ENCODE measurements at places on chromosomes 5 and 9.

GRCh38 chr5:60826653-60827052 lies 17.4 kb downstream of the ELOVL7 start:
- no peak for DNase-seq

DNA sequence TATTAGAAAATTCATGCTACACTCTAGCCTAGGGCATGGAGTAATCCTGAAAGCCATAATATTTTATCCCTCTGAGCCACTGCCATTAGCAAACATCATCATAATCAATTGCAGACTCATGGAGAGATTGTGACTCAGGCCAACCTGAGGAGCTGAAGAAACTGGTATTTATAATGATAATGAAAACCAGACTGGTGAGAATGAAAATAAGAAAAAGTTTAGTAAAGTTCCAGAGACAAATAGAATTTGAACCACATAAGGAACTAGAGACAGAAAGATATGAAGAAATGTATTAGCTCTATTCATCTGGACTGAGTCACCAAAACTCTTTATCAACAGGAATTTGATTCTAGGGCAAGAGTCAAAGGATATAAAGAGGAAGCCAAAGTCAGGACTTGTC lies 158.7 kb downstream of the DRD1 start:
- DNase-seq = no peak

GRCh38 chr5:147985608-147986007 lies 78.2 kb upstream of the SPINK5 start:
- no peak for DNase-seq

- peak; percentile 80 for DNase-seq
These were observed 52.8 kb downstream of the IRF1 start for GRCh38 chr5:132437604-132438266.

- DNase-seq = no peak
These were observed 61.0 kb upstream of the SPTLC1 start for GRCh38 chr9:92176068-92176799.

GRCh38 chr5:136079195-136079985 lies 50.6 kb downstream of the TGFBI start:
- no peak for DNase-seq

GRCh38 chr9:114501796-114502682 lies 3.2 kb downstream of the WHRN start:
- peak; percentile 70 for DNase-seq

GRCh38 chr5:144549580-144549979 lies 378.9 kb downstream of the KCTD16 start:
- DNase-seq = no peak

- no peak for DNase-seq
These were observed 5.7 kb downstream of the NDST1 start for GRCh38 chr5:150513375-150514309.

- no peak for DNase-seq
These were observed 71.1 kb downstream of the MAPKAP1 start for GRCh38 chr9:125635888-125636287.

- DNase-seq = no peak
These were observed 121.4 kb downstream of the NFIB start for GRCh38 chr9:14192556-14192955.

GRCh38 chr9:75551861-75552260 lies 338.6 kb upstream of the PCSK5 start:
- no peak for DNase-seq

DNA sequence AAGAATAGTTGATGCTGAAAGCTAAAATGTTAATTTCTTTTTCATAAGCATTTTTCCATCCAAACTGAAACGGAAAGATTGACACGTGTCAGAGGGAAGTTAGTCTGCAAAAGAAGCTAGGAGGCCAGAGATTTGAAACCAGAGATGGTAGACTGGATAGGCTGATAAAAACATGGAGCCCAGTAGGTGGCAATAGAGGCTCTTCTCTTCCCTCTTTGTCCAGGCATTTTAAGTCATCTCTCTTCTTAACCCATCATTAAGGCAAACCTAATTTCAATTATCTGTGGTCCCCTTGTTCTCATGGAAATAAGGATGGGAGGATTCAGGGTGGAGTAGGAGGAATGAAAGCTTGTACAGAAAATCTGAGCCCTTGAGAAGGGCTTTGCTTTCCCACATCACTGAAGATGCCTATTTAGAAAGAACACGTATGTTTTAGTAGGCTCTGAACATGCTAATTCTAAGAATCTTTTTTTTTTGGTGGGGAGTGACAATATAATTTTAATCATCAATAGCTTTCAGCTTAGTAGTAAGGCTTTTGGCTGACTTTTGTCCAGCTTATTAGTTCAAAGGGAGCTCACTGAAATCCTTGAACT lies 66.6 kb downstream of the ZNF474 start:
- no peak for DNase-seq

- peak; percentile 14 for DNase-seq
These were observed 18.3 kb upstream of the IL33 start for GRCh38 chr9:6197330-6197729.

- peak; percentile 63 for DNase-seq
These were observed 714 bp downstream of the SIGMAR1 start for GRCh38 chr9:34636791-34637355.

DNA sequence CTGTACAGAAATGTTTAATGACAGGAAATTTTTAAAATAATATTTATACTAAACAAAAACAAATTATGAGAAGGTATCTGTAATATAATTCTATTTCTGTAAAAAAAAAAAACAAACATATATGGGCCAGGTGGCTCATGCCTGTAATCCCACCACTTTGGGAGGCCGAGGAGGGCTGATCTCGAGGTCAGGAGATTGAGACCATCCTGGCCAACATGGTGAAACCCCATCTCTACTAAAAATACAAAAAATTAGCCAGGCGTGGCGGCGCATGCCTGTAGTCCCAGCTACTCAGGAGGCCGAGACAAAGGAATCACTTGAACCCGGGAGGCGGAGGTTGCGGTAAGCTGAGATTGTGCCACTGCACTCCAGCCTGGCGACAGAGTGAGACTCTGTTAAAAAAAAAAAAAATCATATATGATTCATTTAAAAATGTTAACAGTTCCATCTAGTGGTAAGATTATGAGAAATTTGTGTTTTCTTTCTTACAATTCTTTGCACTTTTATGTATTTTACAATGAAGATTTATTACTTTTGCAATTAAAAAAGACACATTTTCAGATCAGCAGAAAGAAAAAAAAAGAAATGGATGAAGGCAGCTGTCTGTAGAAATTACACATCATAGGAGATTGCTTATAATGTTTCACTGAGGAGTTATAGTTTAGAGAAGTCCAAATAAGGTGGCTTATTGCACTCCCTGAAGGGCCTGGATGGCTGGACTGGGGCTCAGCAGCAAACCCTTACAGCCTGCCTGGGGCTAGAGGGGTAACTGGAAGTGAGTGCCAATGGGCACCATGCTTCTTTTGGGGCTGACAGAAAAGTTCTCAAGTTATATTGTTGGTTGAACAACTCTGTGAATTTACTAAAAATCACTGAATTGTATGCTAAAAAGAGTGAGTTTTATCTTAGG lies 20.3 kb downstream of the C9orf153 start:
- no peak for DNase-seq

- DNase-seq = no peak
These were observed 70.0 kb upstream of the GFPT2 start for GRCh38 chr5:180423133-180423532.

DNA sequence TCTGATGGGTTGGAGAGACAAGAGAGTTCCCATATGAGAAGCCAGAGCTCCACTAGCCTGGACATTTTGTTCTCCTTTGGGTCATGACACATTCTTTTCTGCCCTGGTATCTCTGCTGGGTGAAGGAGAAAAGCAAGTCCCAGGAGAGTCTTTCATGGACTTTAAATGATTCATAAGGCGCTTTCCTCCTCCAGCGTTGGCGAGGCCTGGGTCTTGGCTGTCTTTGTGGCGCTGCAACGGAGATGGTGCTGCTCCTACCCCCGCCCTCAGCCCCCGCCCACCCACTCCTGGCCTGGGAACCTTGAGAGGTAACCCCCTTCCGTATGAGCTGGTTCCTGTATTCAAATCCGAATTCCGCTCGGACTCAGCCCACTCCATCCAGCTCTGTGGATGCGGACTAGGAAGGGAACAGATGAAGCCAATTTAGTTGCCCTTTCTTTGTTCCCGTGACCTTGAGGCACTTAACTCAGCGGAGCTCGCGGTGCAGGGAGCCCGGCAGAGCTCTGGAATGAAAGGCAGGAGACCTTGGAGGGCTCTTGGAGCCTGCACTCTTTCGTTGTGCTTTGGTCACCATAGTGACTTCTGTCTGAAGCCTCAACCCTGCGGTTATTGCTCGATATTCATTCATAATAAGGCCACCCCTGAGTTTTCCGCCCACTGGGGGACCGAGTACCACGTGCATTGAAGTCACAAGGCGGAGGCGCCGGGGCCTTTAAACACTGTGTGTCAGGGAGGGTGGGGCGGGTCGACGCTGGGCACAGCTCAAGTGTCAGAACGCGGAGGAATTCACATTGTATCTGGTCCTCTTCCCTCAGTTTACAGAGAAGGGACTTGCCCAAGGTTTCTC lies 14.0 kb upstream of the PWWP2A start:
- peak; percentile 68 for DNase-seq

GRCh38 chr5:179763215-179763945 lies 30.4 kb upstream of the LTC4S start:
- DNase-seq = peak; percentile 80

DNA sequence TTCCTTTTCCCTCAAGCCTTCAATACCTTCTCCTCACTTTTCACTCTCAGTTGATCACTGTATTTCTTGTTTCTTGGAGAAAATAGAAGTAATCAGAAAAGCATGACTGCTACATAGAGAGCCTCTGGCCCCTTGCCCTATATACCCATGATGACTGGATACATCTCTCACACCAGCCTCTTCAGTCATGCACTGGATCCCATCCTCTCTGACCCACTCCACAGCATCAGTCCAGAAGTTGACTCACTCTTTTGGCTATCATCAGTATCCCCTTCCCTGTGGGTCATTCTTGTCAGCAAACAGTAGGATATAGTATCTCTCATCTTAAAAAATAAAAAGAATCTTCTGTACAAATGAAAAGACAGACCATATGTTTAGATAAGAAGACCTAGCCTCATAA lies 32.9 kb downstream of the PTCD2 start:
- DNase-seq = no peak

DNA sequence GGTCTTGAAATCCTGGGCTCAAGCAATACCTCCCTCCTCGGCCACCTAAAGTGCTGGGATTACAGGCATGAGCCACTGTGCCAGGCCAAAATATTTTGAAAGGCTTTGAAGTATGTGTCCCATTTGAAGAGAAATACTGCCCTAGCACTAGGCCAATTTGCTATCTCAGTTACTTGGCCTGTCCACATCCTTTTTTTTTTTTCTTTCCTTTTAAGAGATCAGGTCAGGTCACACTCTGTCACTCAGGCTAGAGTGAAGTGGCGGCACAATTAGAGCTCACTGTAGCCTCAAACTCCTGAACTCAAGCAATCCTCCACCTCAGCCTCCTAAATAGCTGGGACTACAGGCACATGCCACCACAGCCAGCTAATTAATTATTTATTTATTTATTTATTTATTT lies 84.2 kb downstream of the NR6A1 start:
- DNase-seq = no peak

DNA sequence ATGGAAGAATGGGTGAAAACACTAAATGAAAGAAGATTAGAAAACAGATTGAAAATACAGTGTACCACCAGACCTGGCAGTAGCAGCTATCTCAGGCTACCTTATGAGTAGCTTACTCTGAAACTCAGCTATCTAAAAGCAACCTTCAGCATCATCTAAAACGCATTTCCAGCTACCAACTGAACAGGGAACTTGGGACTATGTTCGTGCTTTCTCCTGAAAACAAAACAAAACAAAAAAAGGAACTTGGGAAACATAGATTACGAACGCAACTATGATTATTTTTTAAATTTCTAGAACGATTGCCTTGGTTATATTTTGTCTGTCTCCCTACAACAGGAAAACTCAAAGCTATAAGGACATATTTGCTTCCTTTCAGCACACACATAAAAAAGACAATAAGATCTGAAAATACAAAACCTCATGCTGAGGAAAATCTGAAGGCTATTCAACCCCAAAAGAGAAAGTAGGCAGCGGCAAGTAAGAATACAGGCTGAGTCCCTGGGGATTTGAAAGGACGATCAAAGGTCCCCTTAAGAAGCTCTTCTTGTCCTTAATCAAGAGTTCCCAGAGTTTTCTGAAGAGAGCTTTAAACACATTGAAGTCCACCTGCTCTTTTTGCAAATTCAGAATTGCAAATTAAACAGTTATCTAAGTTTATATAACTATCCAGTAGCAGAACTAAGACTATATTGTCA lies 53.4 kb downstream of the OR2K2 start:
- no peak for DNase-seq

DNA sequence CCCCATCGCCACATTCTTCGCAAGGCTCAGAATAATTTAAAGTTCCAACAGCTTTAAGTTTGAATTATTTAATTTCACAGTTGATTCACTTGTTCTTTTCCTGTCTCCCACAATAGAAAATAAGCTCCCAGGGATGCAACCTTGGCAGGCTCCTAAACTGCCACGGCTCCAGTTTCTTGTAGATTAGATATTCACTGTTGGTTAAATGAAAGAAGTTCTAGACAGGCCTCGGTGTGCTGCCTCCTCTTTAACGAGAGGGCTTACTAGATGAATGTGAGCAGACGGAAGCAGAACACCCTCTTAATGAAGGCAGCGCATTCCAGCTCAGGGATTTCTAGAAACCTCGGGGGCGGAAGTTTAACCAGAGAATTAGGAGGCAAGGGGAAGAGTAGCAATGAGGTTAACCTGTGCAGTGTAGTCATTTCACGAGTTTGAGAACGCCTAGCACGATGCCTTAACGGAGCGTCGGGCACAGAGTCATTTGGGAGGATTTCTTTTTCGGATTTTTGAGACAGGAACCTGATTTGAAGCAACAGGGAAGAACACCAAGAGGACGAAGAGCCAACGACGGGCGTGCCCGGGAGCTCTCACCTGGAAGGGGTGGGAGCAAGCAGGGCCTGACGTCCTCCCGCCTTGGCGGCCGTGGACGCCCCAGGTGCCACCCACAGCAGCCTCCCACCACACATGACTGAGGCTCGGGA lies 637 bp upstream of the SMC5 start:
- peak; percentile 18 for DNase-seq

GRCh38 chr9:116286297-116286696 lies 132.7 kb downstream of the PAPPA start:
- no peak for DNase-seq

DNA sequence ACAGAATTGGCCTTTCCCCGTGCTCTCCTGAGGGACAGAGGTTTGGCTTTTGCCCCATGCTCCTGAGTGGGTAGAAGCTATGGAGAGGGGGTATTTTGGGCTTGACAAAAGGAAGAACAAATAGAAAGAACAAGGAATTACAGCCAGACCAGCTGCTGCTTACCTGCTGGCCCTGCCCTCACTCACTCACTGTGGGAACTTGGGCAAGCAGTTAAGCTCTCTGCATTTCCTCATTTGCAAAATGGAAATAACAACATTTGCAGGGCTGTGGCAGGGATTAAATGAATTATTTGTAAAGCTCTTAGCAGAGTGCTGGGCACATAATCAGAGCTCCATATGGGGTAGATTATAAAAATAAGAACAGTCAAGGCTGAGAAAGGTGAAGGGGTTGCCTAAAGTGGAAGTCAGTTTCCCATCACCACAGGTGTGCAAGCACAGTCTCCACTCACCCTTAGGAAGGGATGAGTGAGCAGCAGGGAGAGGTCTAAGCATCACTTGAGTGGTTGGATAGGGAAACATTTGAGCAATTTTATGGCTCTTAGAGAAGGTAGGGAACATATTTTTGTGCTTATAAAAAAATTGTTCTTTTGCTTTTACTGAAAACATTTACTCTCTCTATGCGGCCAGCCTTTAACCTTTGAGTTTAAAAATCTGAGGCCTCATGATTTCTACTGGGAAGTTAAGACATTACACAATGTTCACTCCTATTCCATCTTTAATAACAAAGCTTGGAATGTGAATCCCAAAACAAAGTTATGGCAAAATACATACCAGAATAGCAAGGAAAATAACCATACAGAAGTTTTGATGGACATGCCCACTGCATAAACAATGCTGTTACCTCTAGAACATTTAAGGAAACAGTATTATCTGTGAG lies 42.8 kb upstream of the LHFPL2 start:
- DNase-seq = no peak

All from hepatic stellate cell (primary cell).